Lower leg skin (tissue), 4 donors: ENCODE measurements at places on chromosomes 5 and 9.
A peak's percentile ranks its signal among the peaks of the same experiment; 100 is the strongest.

DNA sequence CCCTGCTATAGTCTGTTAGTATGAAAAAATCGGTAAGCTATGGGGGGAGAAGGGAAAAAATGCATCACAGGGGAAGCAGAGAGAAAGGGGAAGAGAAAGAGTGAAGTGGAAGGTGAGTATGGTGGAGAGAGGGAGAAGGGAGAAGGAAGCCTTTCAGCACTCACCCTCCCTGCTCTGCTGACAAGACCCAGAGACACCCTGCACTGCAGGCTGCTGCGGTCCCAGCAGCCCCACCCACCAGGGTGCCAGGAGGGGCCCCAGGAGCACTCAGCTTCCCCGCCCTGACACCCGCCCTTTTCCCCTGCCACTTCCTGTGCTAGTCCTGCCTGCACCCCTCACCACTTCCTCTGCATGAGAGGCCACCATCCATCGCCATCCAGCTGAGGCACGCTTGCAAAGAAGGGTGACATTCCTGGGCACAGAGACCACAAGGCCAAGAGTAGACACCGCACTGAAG is 12.7 kb downstream of the STK10 start:
- DNase-seq = peak; percentile 94

GRCh38 chr5:135705141-135705631 is 126.4 kb upstream of the CXCL14 start:
- DNase-seq = no peak

GRCh38 chr9:2215921-2216441 is 200.8 kb downstream of the SMARCA2 start:
- DNase-seq = no peak

DNA sequence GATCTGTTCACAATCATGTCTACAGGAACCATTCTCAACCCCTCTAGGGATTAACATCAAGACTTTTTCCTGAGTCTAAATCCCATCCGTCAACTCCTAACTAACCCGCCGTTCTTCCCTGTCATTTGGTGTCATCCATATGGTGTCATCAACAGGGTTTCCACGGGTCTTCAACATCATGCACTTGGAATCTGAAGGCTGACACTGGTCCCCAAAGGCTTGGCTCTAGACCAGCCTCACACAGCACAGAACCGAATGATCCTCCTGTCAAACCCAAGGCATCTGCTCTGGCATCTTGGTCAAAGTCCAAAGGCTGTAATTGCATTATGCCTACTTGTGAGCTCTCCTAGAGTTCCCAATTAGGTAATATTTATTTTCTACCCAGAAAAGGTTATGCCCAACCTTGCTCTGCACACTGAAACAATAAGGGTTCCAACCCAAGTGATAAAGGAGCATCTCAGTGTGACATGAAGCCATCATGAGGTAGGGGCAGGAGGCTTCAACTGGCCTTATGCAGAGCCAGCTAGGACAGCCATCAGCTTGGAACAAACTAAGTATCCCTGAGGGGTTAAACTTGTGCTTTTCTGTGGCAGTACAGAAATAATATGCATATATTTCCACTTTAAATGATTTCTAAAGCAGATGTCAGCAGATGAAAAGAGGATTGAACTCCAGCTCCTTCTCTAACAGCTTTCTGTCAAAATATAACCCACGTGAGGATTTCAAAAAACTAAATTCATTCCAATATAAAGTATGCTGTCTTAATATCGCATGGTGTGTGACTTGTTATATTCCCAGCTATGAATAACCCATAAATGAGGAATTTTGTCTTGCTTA is 13.9 kb downstream of the ENC1 start:
- DNase-seq = no peak

DNA sequence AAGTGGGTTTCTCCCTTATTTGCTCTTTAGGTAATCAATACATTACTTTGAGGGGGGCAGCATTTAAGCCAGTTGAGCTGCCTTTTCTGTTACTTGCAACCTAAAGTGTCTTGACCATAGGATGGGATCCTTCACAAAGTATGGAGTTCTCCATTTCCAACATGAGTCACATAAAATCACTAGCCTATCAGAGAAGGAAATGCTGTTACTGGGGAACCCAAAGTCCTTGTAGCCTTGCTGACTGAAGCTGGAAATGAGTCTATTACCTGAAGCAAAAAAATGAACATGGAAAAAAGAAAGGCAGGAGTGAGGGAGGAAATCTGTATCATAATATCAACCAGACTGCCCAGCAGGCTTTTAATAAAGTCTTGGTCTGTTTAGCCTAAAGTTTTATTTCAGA is 42.8 kb upstream of the SLIT3 start:
- DNase-seq = no peak

GRCh38 chr9:104972242-104972866 is 44.4 kb upstream of the ABCA1 start:
- no peak for DNase-seq

DNA sequence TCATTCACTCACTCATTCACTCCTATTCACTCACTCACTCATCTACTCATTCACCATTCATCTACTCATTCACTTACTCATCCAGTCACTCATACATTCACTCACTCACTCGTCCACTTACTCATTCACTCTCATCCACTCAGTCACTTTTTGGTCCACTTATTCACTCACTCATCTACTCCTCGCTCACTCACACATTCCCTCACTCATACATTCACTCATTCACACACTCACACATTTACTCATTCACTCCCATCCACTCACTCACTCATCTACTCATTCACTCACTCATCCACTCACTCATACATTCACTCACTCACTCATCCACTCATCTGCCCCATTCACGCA is 27.7 kb downstream of the WNK2 start:
- no peak for DNase-seq

DNA sequence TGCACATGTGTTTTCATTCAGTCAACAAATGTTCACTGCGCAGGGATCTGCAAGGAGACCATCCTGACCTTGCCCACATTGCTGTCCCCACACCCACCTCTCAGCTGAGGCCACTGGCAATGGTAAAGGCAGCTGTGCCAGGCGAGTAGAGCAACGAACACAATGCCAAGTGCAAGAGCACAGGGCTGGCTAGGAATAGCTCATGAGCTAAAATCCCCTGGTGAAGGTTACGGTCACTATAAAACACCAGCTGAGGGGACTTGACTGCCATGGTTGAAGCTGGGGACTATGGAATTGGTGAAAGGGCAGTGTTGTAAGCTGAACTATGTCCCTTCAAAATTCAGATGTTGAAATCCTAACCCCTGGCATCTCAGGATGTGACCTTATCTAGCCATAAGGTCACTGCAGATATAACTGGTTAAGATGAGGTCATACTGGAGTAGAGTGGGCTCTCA is 96.1 kb downstream of the OTULIN start:
- no peak for DNase-seq

GRCh38 chr9:111035543-111036428 is 2.5 kb downstream of the LPAR1 start:
- no peak for DNase-seq
